ELR (cell line): ENCODE measurements at places on chromosomes 16 and 17.

- no peak for DNase-seq
Observed at GRCh38 chr16:23515881-23516280, 5.6 kb upstream of the GGA2 start.

DNA sequence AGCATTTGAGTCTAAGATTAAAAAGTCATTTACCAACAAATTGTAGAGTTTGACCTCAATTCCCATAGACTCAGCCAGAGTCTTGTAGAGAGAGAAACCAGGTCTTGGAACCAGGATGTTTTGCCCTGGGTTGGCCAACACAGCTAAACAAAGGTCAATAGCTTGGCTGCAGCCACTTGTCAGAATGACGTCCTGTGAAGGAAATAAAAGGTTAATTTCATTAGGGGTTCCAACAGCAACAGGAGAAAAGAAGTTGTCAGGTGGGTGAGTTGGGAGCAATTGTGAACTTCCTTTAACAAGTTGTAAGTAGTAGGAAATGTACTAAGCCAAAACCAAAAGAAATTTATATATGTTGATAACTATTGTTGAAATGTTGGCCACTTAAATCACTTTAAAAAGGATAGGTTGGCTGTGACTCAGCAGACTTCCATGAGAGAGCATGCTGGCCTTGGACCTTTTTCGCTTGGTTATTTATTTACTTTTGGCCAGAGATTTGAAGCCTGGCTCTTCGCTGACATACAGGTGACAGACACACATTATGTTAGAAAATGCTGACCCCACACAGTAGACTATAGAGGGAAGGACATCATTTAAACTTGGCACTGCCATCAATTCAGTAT is 4.3 kb downstream of the TAT start:
- DNase-seq = no peak

DNA sequence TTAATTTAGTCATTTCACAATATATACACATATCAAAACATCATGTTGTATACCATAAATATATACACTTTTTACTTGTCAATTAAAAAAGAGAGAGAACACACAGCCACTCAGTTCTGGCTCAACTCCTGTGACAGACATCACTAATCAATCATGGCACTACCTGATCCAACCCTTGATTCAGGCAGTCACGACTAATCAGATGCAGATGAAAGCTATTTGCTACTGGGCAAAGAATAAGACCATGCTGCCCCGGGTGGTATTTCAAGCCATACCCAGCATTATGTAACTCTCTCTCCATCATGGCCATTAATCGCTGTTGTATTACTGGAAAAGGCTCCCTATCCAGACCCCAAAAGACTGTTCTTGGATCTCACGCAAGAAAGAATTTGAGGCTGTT is 345.7 kb downstream of the HAPSTR1 start:
- DNase-seq = no peak

- no peak for DNase-seq
Observed at GRCh38 chr17:82447876-82448275, 2.7 kb downstream of the CYBC1 start.

GRCh38 chr16:66588981-66589713 is 9.9 kb downstream of the CMTM2 start:
- peak; percentile 62 for DNase-seq

DNA sequence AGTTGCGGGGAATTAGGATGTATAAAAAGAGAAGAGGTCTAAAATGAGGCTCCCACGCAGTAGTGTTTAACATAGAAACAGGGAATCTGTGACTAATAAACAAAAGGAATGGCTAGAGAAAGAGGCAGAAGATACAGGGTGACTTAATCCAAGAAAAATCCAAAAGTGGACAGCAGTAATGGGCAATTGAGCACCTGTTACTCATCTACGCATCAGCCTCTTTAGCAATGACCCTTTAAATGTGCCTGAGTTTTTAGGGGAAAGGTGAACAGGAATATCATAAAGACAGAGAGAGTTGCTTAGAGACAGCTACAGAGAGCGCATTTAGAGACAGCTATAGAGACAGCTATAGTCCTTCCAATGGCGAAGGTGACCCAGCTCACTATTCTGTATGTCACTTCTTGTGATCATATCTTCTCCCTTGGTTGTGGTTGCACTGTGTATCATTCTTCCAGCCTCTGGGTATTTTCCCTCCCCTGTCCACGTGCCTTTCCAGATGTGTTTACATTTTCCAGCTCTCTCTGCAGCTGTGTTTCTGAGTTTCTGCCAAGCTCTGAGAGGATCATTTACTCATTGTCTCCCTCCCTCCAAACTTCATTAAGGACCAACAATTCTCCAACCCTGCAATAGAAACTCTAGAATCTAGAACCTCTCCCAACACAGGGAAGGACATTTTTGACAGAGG is 61.5 kb downstream of the MYOCD start:
- peak; percentile 54 for DNase-seq

GRCh38 chr16:87580855-87581261 is 21.4 kb upstream of the JPH3 start:
- DNase-seq = peak; percentile 84

GRCh38 chr17:64161380-64162176 is 31.6 kb upstream of the ERN1 start:
- DNase-seq = no peak

- no peak for DNase-seq
Observed at GRCh38 chr16:27403601-27403992, 1.6 kb downstream of the IL21R start.

GRCh38 chr16:53071748-53072301 is 17.0 kb downstream of the CHD9 start:
- DNase-seq = no peak

DNA sequence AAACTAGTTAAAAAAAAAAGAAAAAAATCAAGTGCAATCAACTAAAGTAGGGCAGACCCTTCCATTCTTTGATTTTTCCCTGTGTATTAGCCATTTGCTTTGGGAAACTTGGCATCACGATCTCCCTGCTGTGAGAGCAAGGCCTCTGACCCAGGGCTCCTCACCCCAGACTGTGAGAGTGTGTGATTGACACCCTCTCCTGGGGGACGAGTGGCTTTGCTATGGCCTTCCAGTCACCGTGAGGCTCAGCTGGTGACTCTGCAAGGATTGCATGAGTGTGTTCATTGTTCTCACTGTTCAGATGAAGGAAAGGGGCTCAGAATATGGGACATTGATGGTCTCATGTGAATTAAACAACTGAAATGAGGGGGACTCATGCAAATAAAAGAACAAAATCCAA is 69.0 kb upstream of the BCAR1 start:
- DNase-seq = peak; percentile 54

DNA sequence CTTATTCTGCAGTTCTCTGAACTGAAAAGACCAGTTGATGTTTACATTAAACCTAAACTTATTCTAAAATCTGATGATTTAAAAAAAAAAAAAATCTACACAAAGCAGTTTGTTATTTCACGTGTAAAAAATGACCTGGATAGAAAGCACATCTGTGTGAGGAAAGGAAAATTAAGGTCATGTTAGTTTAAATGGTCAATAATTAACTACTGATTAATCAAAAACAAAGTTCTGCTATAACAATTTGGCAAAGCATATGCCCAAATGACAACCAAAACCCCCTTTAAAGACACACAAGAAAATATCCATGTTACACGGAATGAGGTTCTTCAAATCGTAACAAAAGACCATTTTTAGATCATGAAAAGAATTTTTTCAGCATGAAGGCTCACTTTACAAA is 30.4 kb downstream of the CACNG1 start:
- DNase-seq = no peak

GRCh38 chr17:78808163-78808562 is 26.1 kb upstream of the CYTH1 start:
- peak; percentile 74 for DNase-seq

DNA sequence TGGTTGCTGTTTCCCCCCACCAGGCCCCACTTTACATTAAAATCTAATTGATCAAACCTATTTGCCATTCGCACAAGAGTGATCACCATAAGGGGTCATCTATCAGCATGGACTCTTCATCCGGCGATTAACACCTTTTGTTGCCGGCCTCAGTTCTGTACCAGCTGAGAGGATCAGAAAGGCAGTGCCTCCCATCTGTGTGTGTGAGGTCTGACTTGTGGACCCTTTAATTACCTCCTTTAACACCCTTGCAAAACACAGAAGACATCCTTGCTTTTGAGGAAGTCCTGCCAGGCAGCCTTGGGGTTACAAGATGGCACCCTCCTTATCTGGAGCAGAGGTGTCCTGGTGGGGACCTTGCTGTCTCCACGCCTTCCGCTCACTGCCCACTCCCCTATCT is 77.2 kb upstream of the IRX3 start:
- no peak for DNase-seq

- peak; percentile 25 for DNase-seq
Observed at GRCh38 chr16:11530171-11530940, 56.4 kb downstream of the LITAF start.

DNA sequence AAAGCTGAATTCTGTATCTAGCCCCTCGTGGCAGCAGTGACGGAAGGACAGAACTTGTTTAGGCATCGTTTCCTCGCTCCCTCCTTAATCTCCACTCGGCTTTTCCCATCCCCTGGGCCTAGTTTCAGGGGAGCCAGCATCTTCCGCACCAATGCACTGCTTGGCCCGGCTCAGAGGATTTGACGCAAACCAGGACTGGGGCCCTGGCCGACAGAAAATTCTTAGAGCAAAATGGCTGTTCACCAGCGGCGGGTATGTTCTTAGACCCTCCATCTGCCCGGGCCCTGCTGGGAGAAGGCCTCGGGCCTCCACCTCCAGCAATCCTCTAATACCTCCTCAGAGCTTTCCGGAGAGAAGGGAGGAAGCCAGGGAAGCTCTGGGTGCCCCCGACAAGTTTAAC is 54.6 kb downstream of the TBC1D16 start:
- DNase-seq = no peak

DNA sequence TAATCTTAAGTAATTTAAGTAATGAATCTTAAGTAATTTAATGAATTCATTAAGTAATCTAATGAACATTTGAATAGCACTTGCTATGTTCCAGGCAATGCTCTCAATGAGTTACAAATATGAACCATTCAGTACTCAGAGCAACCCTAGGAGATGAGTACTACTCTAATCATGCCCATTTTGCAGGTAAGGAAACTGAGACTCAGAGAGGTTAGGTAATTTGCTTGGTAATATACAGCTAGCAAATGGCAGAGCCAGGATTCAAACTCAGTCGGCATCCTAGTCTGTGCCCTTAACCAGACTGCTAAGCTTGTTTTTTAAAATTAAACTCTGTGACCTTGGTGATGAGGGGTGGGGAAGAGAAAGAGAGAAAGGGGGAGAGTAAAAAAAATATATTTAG is 25.6 kb downstream of the ACSM1 start:
- no peak for DNase-seq

DNA sequence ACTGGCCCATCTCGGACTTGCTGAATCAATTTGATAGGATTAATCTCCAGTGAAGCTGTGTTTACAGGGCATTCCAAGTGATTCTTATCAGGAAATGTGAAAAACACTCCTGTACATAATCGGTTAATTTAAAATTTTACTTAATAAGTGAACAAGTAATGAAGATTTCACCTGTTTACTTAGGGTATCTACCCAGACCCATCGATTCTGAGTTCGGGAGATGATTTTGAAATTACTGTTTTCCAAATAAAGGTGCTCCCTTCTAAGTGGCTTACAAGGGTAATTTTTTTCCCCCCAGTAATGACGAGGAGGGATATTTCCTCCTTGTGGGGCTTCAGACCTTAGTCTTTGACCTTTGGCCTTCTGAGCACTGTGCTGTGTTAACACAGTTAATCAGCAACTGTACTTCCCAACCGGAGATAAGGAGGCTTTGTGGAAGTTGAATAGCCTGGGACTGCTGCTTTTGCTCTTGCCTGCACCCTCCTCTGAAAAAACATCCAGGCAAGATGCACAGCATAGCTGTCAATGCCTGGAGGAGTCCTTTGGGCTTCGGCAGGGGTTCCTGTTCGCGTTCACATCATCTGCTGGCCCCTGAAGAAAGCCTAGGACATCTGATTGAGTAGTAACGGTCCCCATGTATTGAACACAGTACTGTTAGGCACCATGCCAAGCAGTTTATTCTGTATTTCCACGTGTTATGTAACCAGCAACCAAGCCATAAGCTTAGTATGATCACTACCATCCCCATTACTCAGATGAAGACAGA is 1.8 kb downstream of the FAHD1 start:
- no peak for DNase-seq

GRCh38 chr16:79278506-79278905 is 322.0 kb downstream of the MAF start:
- DNase-seq = no peak

DNA sequence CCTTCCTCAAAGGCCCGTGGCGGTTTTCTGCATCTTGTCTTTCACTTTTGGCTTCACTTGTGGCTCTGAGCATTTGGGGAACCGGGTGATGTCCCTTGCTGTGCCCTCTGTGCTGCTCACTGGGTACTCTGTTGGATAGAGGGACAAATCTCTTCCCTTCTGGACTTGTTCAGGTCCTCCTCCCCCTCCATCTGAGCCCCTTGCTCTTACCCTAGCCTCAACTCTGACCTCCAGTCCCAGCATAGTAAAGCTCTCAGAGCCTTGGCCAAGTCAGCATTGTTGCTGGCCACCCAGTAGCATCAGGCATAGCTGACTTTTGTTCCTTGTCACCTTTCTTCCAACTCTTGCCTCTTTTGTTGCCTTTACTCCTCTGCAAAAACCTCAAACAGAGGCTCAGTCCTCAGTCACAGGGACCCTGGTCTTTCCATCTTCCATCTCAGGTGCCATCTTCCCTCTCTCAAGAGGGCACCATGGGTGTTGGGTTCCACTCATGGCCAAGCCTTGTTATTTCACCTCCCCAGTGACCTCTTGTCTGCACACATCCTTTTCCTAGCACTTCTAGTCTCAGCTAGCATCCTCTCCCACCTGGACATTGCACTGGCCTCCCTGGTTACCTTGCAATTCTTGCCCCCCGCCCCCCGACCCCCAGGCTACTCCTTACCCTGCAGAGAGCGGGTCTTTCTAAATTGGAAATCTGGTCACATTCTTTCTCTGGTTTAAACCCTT is 393 bp upstream of the PSMB10 start:
- peak; percentile 84 for DNase-seq

DNA sequence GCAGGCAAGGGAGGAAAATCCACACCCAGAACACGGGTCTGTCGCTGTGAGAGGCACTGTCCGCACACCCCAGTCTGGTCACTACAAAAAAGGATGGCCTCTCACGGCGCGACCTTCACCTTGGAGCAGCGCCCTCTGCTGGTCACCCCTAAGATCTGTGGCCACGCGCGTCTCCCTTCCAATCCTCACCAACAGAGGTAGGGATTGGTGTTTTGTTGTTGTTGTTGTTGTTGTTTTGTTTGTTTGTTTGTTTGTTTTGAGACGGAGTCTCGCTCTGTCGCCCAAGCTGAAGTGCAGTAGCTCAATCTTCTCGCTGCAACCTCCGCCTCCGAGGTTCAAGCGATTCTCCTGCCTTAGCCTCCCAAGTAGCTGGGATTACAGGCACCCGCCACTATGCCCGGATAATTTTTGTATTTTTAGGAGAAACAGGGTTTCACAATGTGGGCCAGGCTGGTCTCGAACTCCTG is 15.0 kb upstream of the C17orf58 start:
- peak; percentile 65 for DNase-seq

DNA sequence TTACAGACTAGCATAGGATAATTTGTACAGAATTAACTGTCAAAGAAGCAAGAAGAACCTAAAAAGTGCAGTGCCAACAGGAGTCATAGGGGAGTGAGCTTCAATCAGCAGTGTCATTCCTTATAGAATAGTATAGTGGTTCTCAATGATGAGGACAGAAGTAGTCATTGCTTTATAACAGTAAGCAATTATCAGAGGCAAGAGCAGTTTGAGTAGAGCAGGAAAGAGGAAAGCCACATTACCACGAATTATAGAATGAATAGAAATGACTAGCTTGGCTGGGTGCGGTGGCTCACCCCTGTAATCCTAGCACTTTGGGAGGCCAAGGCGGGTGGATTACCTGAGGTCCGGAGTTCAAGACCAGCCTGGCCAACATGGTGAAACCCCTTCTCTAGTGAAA is 209.7 kb upstream of the TBX2 start:
- no peak for DNase-seq

- DNase-seq = no peak
Observed at GRCh38 chr16:66287926-66288325, 78.6 kb upstream of the CDH5 start.
